ENCODE measurements at places on chromosomes 4 and X.

DNA sequence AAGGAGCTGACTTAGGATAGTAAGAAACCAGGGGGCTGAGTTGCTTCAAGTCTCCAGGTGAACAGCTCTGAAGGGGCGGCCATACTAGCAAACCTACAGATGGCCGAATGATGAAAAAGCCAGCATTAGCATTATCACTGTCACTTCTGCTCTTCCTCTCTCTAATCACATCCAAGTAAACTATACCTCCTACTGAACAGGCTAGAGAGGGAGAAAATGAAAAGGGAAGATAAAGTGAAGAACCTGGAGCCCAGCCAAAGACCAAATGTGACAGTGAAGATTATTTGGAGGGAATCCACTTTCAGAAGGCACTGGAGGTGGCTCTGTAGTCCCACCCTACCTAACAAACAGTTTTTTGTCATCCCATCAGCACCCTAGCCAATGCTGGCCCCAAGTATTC is 50.4 kb upstream of the PRPS1 start:
- DNase-seq = no peak

- no peak for DNase-seq
Measured at GRCh38 chrX:106774981-106775380, 27.5 kb upstream of the TBC1D8B start.

GRCh38 chr4:3157366-3157765 is 82.9 kb downstream of the HTT start:
- DNase-seq = no peak

- no peak for DNase-seq
Measured at GRCh38 chr4:149589826-149590225, 225.8 kb downstream of the IQCM start.

Measured in NCI-H146 (cell line).